CD4-positive, CD25-positive, alpha-beta regulatory T cell (primary cell): ENCODE measurements at places on chromosomes 13 and 19. TPM values are rescaled to one million over a fixed set of nuclear protein-coding genes. Genes with fewer than 3 reads are reported as not detected.

The AMER2 gene
- not detected for total RNA-seq

DNA sequence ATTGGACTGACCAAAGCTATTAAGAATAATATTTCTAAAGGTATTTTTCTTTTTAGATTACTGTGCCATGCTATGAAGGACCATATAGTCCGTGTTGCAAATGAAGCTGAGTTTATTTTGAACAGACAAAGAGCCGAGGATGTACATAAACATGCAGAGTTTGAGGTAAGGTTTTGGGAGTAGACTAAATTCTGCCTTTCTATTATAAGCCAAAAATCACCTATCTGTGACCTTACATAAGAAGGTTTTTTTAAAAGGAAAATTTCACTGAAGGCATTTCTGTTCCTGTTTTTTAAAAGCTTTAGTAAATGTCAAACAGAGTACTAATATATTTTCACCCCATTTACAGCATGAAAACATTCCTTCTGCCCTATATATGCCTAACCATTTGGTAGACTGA, 127.4 kb downstream of the MAB21L1 start:
- DNase-seq, result no peak

GRCh38 chr13:74289107-74289506, 154.9 kb upstream of the KLF12 start:
- DNase-seq, result no peak

DNA sequence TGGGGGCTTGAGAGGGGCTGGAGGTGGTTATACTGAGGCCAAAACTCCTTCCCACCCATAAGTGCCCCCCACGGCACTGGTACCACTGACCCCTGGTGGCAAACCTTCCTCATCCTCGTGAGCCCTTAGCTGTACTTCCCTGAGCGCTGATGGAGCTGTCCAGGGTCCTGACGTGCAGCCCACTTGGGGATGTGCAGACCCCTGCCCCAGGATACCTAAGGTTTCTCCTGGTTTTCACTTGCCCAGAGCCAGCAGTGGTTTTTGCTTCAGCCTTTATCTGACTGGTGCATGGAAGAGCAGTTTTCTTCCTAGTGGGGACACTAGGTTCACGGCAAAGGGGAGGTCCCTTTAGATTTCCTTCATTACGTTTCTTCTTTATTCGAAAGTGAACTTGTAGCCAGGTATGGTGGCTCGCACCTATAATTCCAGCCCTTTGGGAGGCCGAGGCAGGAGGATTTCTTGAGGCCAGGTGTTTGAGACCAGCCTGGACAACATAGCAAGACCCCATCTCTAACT, 28.7 kb upstream of the KCTD15 start:
- DNase-seq, result no peak

GRCh38 chr19:7874897-7875273, 695 bp upstream of the PRR36 start:
- no peak for DNase-seq

DNA sequence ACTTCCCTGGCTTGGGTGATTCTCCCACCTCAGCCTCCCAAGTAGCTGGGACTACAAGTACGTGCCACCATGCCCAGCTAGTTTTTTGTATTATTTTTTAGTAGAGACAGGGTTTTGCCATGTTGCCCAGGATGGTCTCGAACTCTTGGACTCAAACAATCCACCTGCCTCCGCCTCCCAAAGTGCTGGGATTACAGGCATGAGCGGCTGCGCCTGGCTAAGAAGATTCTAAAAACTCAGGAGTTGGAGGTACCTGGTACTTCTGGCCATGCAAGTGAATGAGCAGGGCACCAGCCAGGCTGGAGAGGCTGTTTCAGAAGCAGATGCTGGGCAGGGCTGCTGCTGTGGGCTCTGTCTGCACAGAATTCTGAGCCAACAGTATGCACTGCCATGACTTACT, 6.1 kb downstream of the MZF1 start:
- DNase-seq, result no peak

- no peak for DNase-seq
Observed at GRCh38 chr19:5026706-5027273, 57.9 kb downstream of the KDM4B start.

The B3GNT8 gene
- total RNA-seq, result 0.67 TPM

- no peak for DNase-seq
Observed at GRCh38 chr13:94063848-94064247, 415.6 kb downstream of the DCT start.

The S1PR4 gene
- total RNA-seq, result 159 TPM

- no peak for DNase-seq
Observed at GRCh38 chr19:35741203-35741515, 1.1 kb downstream of the IGFLR1 start.

The KRTDAP gene
- not detected for total RNA-seq

- peak; percentile 17 for DNase-seq
Observed at GRCh38 chr19:2455851-2456570, 748 bp downstream of the LMNB2 start.

- peak; percentile 83 for DNase-seq
Observed at GRCh38 chr13:60431108-60431700, 34.2 kb downstream of the TDRD3 start.

DNA sequence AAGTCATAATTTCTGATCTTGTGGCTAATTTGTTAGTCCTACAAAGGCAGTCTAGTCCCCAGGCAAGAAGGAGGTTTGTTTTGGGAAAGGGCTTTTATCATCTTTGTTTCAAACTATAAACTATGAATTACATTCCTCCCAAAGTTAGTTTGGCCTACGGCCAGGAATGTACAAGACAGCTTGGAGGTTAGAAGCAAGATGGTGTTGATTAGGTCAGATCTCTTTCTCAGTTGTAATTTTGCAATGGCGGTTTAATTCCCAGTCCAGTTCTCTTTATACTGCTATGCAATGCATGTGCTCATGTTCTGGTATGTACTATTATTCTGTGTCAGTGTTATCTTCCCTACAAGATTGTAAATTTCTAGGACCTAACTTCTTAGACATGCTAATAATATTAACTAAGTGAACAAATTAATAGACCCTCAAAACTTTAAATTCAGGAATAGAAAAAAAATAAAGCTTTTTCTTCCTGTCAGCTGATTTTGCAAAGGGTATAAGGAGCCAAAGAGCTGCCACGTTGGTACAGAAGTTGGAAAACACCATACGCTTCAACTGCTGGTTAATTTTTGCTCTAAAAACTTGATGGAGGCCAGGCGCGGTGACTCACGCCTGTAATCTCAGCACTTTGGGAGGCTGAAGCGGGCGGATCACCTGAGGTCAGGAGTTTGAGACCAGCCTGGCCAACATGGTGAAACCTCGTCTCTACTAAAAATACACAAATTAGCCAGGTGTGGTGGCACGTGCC, 1.3 kb upstream of the DNAJC15 start:
- DNase-seq, result no peak

- no peak for DNase-seq
Observed at GRCh38 chr13:76523740-76524340, 362.4 kb downstream of the KCTD12 start.

The CDC42EP5 gene
- total RNA-seq, result not detected

The ZNF418 gene
- total RNA-seq, result 1.0 TPM

DNA sequence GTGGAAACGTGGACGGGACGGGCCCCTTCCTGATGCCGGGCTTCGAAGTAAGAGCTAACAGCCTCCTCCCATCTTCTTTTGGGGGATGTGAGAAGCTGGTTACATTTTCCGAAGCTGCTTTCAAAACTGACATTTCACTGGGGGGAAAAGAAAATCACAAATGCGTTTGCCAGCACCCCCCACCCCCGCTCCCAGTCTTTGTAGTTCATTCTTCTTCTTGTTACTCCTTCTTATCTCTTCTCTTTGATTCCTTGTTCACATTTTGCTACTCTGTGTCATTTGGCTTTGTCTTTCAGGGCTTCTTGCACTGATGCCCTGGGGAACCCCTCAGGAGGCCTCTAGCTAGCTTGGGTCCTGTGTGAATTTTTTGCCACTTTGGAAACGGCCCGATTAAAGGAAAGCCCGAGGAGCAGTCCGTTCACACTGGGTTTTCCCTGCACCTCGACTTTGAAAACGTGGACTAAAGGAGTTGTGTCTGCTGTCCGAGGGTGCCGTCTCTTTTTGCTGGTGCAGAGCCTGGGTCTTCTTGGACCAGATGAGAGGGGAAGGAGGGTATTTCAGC, 1.3 kb downstream of the CARM1 start:
- DNase-seq, result no peak

GRCh38 chr19:33275933-33276619, 26.3 kb downstream of the CEBPA start:
- no peak for DNase-seq

The CNN1 gene
- total RNA-seq, result not detected

GRCh38 chr19:38173291-38174041, 50.6 kb downstream of the DPF1 start:
- no peak for DNase-seq

The FUZ gene
- total RNA-seq, result 15.8 TPM

GRCh38 chr19:18437491-18438330, at the start of gene ISYNA1:
ISYNA1 (minus strand) TSS chr19:18438133; CDS start chr19:18437979, 154 bp downstream.
- no peak for DNase-seq

The AP1M2 gene
- not detected for total RNA-seq

- DNase-seq, result no peak
Observed at GRCh38 chr13:113552786-113553434, 31.6 kb upstream of the TFDP1 start.

DNA sequence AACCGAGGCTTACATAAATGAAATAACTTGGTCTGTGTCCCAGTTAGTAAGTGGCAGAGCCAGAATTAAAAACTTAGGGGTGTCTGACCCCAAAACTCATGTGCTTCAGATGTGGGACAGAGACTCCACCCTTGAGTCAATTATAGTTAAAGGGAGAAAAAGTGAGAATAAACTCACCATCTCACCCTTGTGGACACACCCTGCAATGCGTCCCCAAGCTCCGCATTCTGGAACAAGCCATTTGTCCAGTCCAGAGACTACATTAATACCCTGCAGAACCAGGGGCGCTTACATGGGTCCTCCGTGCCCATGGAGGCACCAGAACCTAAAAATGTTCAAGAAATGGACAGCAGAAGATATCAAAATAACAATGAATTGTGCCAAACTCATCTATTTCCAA, 207.0 kb upstream of the ZNF507 start:
- no peak for DNase-seq

DNA sequence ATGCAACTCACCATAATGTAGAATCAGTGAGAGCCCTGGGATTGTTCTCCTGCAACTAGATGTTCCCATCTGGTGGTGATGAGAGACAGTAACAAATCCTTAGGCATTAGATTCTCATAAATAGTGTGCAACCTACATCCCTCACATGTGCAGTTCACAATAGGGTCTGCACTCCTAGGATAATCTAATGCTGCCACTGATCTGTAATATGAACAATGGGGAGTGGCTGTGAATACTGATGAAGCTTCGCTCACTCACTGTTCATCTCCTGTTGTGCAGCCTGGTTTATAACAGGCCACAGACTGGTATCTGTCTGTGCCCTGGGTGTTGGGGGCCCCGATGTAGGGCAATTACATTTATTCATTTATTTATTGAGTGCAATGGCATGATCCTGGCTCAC, 86.9 kb downstream of the ZNF254 start:
- no peak for DNase-seq

DNA sequence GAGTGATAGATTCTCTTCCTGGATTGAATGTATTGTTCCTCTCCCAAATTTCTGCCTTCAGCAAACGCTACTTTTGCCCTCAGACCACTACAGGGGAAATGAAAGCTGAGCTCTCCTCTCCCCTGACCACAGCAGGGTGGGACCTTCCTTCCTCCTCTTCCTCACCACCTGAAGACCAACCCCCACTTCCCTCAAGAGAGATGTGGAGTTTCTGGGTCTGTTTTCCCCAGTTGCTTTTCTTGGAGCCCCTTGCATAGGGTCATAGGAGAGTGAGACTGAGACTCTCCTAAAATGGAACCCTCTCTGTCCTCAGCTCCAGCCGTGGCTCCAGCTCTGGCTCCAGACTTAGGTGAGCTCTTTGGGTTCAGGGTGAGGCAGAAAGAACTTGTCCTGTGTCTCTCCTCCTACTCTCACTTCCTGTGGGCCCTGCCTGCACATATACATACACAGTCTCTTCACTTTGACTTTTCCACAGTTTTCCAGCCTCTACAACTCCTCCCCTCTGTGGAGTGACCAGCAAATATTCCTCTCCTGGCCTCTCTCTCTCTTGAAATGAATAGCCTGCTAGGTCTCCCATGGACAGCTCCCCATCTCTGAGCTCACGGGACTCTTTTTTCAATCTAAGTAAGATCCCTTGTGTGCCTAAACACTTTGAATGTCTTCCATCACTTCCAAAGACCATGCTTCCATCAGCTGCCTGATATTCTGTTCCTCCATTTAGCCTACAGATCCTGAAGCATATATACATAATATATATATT, 19.2 kb upstream of the ZNF175 start:
- DNase-seq, result no peak

The SELENOV gene
- total RNA-seq, result not detected

DNA sequence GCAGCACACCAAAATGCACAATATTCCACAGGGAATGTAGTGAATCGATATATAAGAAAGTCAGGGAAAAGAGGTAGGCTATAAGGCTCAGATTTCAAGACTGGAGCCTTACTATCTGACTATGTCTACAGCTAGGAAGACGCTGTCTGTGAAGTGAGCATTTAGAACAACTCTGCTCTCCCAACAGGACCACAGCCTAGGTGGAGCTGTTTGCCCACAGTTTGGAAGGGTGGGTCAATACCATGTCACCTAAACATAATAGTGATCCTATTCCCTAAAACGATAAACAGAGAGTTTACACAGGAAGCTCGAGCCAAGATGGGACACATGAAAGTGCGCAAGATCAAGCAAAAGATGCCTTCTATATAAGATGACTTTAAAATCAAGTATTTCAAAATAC, 2486.0 kb upstream of the PCDH20 start:
- DNase-seq, result no peak

GRCh38 chr19:38679839-38680238, 32.4 kb downstream of the ACTN4 start:
- DNase-seq, result no peak

GRCh38 chr19:53642381-53643099, 10.7 kb downstream of the DPRX start:
- no peak for DNase-seq

DNA sequence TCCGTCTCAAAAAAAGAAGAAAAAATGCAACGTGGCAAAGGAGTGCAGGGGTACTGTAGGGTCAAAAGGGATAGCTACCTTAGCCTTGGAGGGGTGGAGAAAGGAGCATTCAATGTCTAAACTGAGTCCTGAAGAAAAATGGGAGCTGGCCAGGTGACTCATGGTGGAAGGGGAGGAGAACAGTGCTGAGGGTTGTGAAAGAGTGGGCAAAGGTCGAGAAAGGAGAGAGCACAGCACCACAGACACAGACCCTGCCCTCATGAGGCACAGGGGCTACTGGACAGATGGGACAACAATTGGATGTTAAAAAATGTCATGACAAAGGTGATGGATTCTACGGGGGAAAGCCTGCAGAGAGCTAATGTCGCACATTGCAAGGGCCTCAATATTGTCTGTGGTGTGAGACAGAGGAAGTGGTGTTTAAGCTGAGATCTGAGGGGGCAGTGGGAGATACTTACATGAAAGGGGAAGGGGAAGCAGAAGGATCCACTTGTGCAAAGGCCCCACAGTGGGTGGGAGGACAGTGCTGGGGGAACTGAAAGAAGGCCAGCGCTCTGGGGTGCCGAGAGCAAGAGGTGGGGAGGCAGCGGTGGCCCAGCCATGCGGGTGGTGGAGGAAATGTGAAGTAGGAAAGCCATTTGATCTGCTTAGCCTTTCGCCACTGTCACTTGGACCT, 42.9 kb upstream of the URAD start:
- no peak for DNase-seq

GRCh38 chr13:19587635-19588300, 26.4 kb upstream of the TPTE2 start:
- DNase-seq, result peak; percentile 47
